ENCODE measurements at places on chromosomes 3 and 15.

DNA sequence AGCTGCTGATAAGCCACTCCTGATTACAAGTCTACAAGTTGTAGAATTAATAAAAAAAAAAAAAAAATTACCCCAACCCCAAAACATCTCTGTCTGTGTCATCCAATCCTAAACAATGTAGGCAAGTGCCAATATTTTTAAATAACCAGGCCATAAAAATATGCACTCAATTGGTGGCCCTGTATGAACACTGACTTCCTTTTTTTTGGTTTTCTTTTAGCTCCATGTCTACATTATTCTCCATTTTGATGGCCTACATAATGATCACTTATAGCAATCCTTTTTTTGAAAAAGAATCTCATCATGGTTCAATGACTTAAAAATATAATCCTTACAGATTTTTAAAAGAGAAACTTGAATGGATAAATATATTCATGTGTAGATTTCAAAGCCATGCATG is 72.1 kb downstream of the FOXP1 start:
- no peak for DNase-seq

- DNase-seq: no peak
These were observed 21.8 kb downstream of the FBXO22 start for GRCh38 chr15:75925440-75925839.

GRCh38 chr3:108001457-108001856 is 89.4 kb downstream of the CD47 start:
- no peak for DNase-seq

DNA sequence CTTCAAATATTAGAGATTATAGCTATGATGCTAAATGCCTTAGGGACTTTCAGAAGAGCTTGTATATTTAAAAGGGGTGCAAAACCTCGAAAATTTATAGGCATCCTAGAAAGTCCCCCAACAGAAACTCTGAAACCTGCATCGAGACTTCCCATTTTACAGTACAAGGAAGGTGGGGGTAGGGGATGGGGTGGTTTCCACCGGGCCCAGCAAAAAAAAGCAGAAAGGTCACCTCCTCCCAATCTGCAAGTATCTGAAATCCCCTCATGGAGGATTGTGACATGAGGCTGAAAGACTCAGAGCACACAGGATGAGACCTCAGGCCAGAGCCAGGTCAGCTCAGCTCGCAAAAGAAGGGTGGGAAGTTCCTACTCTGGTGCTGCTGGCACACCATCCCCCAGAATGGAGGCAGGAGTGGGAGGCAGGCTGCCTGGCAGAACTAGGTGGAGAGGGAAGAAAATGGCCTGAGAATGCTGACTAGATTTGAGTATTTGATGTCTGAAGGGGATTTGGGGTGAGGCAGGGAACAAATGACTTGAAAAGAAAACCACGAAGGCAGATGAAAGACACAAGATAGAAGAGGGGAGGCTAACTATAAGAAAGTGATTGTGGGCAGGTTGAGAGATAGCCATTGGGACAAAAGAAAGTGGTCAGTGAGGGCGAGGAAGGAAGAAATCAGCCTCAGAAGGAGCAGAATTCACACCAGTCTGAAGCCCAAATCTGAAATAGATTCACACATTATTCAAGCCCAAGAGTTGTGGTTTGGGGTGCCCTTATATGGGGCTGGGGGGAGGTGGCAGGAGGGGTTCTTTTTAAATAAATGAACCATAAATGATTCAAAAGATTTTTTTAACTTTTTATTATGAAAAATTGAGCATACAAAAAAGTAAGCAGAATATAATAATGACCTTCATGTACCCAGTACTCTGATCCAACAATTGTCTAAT is 22.5 kb upstream of the TSC22D2 start:
- DNase-seq: no peak

GRCh38 chr3:29410220-29410619 is 129.3 kb downstream of the RBMS3 start:
- DNase-seq: no peak

GRCh38 chr15:90419206-90419605 is 31.2 kb downstream of the IQGAP1 start:
- DNase-seq: no peak

GRCh38 chr3:196650740-196651311 is 11.3 kb downstream of the NRROS start:
- DNase-seq: no peak

DNA sequence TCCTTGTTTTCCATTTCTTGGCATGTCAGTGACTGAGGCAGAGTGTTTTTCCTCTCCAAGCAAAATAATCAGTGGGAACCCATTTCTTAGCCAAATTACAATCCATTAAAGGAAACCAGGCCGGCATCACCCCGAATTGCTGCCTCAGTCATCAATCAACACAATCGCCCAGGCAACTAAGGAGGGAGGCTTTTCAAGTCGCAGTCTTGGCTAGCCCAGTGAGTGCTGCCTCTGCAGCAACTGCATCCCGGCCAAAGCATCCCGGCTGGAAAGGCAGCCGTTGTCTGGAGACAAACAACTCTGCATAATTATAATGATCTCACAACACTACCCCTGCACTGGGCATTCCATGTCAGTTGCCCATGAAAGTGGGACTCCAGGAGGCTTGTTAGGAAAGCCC is 213.5 kb upstream of the PRICKLE2 start:
- DNase-seq: no peak

GRCh38 chr15:90820481-90820880 is 47.9 kb upstream of the FURIN start:
- DNase-seq: no peak

DNA sequence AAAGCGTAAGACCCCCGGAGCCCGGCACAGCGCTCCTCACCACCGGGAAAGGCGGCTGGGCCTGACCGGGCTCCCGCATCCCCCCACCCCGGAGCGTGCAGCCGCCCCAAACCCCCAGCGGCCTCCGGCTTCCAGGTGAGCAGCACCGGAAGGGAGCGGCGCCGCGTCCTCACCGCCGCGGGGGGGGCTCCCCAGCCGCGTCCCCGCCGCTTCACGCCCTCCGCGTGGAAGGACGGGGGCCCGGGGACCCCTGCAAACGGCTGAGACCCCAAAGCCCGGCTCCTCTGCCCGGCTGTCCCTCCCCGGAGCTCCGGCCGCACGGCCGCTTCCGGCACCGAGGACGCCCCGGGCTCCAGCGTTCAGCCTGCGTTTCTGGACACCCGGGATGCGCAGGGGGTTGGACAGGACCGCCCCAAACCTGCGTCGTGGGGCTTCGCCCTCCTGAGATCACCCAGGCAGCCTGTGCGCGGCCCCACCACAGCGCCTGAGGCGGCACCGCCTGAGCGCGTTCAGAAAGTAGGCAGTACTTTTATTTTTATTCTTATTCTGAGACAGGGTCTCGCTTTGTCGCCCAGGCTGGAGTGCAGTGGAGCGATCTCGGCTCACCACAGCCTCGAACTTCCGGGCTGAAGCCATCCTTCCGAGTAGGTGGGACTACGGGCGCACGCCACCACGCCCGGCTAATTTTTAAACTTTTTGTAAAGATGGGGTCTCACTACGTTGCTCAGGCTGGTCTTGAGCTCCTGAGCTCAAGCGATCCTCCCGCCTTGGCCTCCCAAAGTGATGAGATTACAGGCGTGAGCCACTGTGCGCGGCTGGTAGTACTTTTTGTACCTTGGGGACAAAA is 51.6 kb upstream of the BLM start:
- DNase-seq: peak; percentile 32

GRCh38 chr3:44952689-44953088 is 23.3 kb downstream of the ZDHHC3 start:
- DNase-seq: no peak

DNA sequence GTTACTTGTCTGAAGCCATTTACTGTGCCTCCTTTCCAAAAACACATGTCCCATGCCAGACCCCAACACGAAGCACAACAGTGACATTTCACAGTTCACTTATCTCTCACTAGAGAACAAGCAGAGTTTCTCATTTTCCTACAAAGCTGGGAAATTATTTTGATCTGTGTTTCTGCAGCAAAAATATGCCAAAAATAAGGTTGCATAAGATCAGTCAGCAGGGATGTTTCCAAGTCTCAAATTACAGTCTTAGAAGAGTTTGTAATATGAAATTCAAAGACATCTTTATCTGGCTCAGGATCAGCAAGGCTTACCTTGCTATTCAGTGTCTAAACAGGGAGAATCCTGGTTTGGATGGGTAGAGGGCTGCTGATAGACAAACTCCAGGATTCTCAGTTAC is 75.5 kb downstream of the GJD2 start:
- no peak for DNase-seq

DNA sequence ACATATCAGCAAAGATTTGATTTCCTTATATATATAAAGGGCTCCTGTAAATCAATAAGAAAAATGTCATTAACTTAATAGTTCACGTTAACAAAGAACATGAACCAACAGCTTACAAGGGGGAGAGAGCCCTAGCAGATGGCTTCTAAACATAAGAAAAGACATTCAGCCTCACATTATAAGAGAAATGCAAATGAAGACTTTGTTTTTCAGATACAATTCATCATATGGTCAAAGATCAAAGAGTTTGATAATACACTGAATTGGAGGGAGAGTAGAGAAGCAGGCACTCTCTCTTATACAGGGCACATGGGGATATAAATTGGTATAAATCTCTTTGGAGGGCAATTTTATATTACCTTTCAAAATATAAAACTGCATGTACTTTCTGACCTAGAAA is 21.1 kb downstream of the RBP2 start:
- DNase-seq: no peak

DNA sequence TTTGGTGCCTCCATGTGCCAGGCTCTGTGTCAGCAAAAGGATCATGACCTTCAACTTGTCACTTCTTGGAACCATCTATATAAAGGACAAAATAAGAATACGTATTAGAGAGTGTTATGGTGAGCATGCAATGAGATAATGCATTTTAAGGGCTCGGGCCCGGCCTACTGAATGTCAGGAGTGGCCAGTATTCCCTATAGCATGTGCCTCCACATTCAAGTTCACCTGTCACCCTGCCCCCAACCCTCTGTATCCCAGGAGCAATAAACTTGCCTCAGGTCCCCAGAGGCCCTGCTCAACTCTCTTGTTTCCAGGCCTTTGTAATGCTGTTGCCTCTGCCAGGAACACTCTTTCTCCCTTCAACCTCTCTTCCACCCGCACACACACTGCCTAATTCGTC is 90.2 kb upstream of the SLC6A11 start:
- no peak for DNase-seq

- no peak for DNase-seq
These were observed 161.1 kb downstream of the CLSTN2 start for GRCh38 chr3:140096037-140096436.

- DNase-seq: no peak
These were observed 237.7 kb upstream of the AGTR1 start for GRCh38 chr3:148459931-148460513.

DNA sequence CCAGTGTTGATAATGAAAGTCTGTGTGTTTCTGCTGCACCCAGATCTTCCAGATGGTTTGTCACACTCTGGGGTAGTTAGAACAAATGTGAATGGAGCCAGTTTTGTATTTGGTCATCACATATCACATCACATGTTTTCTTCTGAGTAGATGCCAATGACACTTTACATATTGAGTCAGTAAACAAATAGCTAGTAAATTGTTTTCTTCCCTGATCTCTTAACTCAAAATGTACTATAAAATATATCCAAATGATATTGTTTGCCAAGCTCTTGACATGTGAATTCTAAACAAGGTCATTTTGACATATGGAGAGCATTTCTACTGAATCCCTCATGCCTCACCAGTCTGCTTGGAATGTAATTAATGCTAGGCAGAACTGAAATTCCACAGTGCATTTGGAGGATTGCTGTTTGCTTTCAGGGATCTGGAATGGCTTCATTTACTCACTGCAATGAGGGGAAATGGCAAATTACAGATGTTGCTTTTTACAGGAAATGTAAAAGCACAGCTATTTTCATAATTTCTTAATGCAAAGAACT is 45.0 kb downstream of the PDHB start:
- no peak for DNase-seq

DNA sequence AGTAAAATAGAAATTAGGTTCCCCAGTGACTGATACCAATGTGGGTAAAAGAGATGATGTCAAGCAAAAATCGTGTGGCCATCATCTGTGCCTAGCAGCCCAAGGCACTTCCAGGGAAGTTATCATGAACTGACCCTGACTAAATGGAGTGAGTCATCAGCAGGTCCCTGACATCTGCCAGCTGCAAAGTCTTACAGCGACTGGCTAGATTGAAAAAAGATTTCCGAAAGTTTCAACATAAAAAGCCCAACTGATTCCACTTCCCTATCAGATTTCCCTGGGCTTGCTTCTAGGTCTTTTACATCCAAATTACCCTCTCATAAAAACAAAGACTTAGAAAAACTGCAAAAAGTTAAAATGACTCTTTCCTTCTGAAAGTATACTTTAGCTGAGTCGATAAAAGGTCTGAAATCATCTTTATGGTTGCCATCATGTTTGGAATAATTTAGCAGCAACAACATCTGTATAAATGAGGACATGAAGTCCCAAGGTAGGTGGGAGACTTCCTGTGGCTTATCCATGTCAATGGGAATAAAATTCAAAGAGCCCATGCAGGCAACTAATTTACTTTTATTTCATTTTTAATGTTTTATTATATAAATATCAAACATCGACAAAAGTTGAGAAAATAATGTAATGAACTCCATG is 342.8 kb downstream of the ERC2 start:
- DNase-seq: no peak

GRCh38 chr3:96843505-96844203 is 29.3 kb downstream of the EPHA6 start:
- no peak for DNase-seq

GRCh38 chr3:52197499-52197841 is 490 bp upstream of the ALAS1 start:
- DNase-seq: no peak

Measured in CD4-positive, alpha-beta memory T cell (primary cell).